ENCODE measurements at places on chromosomes 12 and 14.

DNA sequence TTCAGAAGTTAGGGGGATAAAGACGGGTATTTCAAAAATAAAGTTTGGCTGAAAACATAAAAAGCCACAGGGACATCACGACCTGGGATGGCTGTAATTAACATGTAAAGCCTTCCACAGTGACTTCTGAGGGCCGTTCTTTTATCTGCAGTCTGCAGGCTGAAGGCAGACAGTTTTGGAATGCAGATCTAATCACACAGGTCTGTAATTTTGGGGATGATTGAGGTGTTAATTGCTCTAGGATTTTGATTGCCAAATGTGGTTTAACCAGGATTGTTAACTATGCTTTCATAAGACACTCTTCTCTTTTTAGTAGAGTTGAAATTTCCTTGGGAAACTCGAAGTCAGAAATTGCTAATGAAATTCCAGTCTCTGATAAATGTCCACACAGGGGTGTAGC lies 355.5 kb downstream of the ATP23 start:
- DNase-seq: no peak
- no peak overlapping the region for H3K27ac ChIP-seq
- no peaks in the 10 kb centered on the region for H3K4me1 ChIP-seq
- no peak overlapping the region for H3K4me3 ChIP-seq
- H3K27me3 ChIP-seq: no peaks in the 10 kb centered on the region
- H3K36me3 ChIP-seq: no peaks in the 10 kb centered on the region

DNA sequence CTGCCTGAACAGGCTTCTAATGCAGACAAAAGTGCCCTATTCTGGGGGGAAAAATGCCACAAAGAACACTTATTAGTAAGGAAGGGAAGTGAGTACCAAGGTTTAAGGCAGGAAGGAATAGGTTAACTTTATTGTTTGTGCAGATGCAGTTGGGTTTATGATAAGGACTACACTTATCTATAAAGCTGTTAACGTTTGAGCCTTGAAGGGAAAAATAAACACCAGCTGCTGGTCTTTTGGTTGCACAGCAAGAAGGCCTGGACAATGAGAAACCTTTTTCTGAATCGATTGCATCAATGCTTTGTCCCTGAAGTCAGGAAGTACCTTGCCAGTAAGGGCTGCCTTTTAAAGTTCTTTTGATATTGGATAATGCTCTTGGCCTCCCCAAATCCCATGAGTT lies 407.8 kb downstream of the ATP23 start:
- H3K4me1 ChIP-seq: no peaks in the 10 kb centered on the region
- no peaks in the 10 kb centered on the region for H3K27me3 ChIP-seq
- no peak overlapping the region for H3K27ac ChIP-seq
- H3K36me3 ChIP-seq: no peaks in the 10 kb centered on the region
- no peak for DNase-seq

DNA sequence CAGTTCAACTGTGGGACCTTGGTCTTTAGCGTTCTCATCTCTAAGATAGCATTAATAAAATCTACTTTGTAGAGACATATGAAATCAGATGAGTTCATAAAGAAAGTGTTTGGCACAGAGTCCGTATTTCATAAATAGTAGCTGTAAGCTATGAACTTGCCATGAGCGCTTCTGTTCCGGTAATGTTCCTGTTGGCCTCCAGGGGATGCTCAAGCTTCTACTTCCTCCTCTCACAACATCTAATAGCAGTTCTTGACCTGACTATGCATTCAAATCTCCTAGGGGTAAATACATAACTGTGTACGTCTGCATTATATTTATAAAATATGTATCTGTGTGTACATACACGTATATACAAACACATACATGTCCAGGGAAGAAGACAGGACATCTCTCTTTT lies 288.2 kb upstream of the TMPO start:
- DNase-seq: no peak
- no peaks in the 10 kb centered on the region for H3K4me1 ChIP-seq
- no peak overlapping the region for H3K27ac ChIP-seq
- no peaks in the 10 kb centered on the region for H3K27me3 ChIP-seq

DNA sequence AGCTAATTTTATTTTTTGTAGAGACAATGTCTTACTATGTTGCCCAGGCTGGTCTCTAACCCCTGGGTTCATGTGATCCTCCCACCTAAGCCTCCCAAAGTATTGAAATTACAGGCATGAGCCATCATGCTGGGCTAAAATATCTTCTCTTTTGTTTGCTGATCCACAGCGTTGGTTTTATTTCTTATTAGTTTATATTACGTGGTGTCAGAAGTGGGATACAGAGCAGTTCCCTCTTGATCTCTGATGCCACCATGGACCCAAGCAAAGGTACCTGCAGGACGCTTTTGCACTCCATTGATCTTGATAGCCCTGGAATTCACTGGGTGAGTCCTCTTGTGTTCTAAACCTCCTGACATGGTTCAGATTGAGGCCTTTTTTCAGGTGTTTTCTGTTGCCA lies 43.8 kb upstream of the RESF1 start:
- no peak overlapping the region for H3K27ac ChIP-seq
- H3K36me3 ChIP-seq: no peaks in the 10 kb centered on the region
- no peak overlapping the region for H3K4me3 ChIP-seq
- H3K4me1 ChIP-seq: no peaks in the 10 kb centered on the region

Measured in iPS DF 6.9 (cell line).